ENCODE measurements at places on chromosomes 7 and 10.
A peak's percentile ranks its signal among the peaks of the same experiment; 100 is the strongest.

GRCh38 chr10:66927971-66928770, 2.3 kb downstream of the LRRTM3 start:
- no peak for DNase-seq

DNA sequence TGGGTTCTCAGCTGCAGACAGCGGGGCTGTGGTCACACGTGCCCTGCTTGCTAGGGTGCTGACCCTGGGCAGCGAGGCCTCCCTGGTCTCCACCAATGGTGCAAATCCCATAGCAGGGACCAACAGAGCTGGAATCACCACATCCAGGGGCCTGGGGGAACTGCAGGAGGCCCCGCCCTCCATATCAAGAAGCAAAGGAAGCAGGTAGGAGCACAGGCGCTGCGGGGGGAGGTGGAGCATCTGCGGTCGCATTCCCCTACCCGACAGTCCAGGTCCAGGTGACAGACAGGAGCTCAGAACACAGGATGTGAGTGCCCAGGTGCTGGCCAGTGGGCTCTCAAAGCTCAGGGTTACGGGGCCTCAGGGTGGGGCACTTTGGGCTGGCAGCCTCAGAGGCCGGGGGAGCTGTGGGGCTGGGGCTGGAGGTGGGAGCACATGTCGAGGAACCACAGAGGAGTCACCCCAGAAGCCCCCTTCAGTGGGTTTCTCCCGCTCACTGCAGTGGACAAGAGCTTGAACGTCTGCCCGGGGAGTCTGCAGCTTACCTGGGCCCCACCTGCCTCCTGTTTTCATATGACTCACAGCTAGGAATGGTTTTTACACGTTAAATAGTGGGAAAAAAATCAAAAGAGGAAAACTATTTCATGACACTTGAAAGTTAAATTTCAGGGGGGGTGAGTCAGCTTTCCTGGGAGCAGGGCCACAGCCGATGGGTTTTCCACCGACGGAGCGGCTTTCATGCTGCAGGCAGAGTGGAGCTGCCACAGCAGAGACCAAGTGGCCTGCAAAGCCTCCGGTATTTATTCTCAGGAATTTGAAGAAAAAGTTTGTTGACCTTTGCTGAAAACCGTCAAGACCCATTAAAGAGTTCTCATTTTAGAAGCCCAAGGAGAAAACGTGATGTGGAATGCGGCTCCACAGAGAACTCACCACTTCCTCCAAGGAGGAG, 148.7 kb upstream of the PPP2R2D start:
- DNase-seq: no peak

GRCh38 chr7:82413237-82413636, 30.3 kb downstream of the CACNA2D1 start:
- no peak for DNase-seq

- DNase-seq: peak; percentile 52
Measured at GRCh38 chr7:140059273-140060242, 3.2 kb downstream of the PARP12 start.

GRCh38 chr10:118687472-118687871, 67.3 kb downstream of the CACUL1 start:
- no peak for DNase-seq

DNA sequence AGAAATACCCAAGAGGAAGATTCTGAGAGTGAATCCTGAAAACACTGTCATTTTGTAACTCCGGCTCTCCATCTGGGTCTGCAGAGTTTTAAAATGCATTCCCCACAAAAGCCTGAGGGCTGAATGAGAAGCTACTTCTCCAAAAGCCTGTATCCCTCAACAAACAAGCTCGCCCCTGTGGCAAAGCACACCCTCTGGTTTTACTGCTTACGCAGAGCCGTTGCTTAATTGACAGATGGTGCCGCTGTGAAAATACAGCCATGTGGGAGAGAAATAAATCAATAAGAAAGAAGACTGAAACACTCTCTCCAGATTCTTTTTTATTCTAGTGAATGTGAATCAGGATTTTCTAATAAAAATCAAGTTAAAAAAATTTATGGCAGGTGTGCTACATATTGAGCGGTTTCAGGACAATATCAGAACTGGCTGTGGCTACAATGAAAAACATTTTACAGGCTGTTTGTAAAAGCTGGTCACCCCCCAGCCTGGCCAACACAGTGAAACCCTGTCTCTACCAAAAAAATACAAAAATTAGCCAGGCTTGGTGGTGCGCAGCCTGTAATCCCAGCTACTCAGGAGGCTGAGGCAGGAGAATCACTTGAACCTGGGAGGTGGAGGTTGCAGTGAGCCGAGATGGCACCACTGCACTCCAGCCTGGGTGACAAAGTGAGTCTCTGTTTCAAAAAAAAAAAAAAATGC, 32.5 kb downstream of the C7orf33 start:
- DNase-seq: no peak

- DNase-seq: peak; percentile 15
Measured at GRCh38 chr7:135801045-135801693, 52.6 kb upstream of the FAM180A start.

- no peak for DNase-seq
Measured at GRCh38 chr7:78594156-78594555, 795.6 kb downstream of the PHTF2 start.

GRCh38 chr7:25179325-25179724, 49.0 kb downstream of the NPVF start:
- DNase-seq: no peak

- DNase-seq: no peak
Measured at GRCh38 chr10:69757553-69758309, 44.0 kb upstream of the COL13A1 start.

GRCh38 chr10:123241391-123242141, 87.4 kb downstream of the BUB3 start:
- peak; percentile 10 for DNase-seq

- DNase-seq: no peak
Measured at GRCh38 chr7:127655720-127656119, 3.7 kb downstream of the SND1 start.

DNA sequence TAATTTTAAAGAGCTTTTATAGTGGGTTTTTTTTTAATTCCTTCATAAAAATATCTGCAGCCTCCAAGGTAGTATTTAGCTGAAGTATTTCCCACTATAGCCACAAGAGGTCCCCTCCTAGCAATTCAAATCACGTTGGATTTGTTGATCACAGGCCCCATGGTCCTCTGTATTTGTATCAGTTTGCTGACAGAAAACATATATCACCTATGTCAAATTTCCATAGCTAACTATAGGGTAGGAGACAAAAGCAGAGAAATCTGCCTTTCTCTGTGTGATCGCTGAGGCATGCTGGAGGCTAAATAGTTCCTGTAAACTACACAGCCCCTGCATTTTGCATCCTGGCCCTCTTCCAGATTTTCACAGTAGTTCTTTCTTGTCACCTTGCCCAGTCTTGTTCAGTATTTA, 1.7 kb upstream of the CTNNA3 start:
- no peak for DNase-seq

DNA sequence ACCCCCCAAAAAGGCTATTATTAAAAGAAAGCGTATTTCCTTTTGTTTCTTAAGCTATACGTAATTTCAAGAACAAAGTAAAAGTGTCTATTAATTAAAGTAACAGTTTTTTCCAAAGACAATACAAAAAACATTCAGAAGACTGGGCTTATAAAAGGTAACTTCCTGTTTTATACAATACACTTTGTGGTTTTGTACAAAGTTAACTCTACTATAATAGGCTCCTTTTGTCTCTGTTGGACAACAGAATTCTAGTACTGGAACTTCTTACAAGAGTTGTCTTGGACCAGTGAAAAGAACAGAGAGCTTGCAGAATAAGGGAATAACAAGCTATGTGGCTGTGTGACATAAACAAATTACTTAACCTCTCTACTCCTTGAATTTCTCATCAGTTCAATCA, 21.5 kb downstream of the SFMBT2 start:
- no peak for DNase-seq
